ENCODE measurements at places on chromosomes 5 and 9.

GRCh38 chr5:133265257-133265656, 213.4 kb downstream of the HSPA4 start:
- DNase-seq, result no peak

DNA sequence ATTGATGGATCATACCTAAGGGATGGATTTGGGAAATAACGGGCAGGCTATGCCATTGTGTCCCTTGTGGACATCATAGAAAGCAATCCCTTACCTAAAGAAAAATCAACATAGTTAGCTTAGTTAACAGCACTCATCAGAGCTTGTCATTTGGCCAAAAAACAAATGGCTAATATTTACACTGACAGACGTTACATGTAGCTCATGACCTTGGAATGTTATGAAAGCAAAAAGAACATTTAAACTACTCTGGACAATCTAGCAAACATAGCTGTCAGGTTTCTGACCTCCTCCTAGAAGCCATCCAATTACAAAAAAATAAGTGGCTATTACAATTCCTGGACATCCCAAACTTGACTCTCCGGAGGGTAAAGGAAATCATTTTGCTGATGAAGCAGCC, 23.8 kb downstream of the TMEM232 start:
- DNase-seq, result no peak

DNA sequence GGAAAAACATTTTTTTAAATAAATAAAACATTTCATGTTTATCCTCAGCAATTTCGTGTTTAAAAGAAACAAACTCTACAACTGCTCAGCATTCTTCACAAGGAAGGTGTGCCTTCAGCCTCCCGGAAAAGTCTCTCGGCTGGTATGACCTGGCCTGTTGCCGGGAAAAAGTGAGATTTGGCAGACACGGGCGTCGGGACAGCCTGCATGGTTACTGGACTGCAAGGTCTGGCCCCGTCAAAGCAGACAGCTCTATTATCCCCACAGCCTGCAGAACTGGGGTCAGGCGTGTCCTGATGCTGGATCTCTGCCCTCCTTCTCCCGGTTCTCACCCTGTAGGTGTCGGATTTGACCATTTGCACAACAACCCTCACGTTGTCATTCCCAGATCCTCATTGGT, 120.3 kb upstream of the SPATA31C2 start:
- DNase-seq, result no peak

DNA sequence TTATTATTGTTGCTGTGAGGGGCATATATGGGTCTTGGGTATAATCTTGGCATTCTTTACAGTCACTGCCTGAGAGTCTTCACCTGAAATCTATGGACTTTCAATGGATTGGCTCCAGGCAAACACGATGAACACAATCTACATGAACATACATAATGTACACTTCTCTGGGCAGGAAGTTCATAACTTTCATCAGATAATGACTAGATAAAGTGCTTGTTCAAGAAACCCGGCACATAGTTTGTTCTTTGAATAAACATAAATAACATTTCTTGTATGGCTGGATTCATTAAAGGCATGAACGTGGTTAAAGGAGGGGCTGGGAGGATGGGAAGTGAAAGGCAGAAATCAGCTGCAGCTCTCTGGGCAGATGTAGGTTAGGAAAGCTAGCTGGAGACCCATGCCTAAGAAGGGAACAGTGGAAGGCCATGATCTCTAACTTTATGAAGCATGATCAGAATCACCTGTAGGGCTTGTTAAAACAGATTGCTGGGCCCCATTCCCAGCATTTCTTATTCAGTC, 306.9 kb upstream of the EFNA5 start:
- DNase-seq, result no peak

DNA sequence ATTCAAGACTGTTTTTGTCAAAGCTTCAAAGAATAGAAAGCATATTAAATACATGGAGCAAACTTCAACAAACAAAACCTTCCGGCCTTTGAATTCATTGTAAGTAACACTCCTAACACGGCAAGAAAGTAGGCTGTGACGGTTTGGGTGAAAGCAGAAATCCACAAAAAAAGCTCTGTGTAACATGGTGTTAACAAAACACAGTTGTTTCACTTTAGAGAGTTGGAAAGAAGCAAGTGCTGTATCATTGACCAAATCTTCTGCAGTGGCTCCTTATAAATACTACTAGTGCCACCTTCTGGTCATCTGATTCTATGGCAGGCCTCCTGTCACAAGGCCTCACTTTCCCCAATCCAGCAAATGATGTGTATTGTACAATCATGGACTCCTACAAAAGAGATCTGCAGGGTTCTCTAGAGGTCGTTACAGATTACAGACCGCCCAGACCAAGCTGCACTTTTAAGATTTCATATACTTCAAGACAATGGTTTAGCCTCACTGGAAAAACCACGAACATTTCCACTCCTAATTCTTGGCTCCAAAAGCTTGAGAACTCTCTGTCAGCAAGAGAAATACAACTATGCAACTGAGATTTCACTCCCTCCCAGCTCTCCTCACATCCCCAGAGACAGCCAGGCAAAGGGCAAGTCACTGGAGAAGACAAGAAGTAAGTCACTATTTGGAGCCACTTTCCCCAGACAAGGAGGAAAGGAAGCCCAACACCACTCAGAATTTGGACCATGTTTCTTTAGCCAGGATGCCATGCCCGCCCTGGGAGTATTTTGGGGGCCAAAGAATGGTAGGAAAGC, 196.2 kb downstream of the DTWD2 start:
- DNase-seq, result no peak

DNA sequence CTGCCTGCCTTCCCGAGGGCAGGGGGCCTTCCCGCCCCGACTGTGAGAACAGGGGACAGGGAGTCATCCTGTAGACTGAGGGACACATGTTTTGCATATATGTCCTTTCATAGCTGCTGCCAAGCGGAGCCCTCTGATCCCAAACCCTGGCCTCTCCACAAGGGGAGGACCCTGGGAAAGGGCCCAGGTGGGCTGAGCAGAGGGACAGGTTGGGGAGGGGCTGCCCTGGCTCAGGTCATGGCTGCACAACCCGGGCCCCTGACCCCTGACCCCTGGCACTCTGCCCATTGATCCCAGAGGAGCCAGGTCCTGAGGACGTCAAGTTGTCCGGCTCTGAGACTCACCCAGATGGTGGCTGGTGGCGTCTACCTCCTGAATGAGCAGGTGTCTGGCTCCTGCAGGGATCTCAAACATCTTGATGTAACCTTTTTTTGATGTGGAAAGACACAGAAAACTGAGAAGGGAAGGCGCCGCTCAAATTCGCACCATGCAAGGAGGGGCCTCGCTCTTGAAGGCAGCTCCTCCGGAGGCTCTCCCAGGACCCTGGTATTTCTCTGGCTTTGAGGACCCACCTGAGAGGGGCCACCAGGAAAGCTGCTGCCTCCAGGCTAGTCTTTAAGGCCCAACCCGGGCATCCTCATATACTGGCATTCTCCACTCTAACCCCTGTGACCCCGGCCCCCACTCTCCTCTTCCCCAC, 71.9 kb downstream of the ZNF354C start:
- DNase-seq, result no peak

- DNase-seq, result no peak
Measured at GRCh38 chr5:91373006-91373405, 10.1 kb downstream of the ARRDC3 start.

DNA sequence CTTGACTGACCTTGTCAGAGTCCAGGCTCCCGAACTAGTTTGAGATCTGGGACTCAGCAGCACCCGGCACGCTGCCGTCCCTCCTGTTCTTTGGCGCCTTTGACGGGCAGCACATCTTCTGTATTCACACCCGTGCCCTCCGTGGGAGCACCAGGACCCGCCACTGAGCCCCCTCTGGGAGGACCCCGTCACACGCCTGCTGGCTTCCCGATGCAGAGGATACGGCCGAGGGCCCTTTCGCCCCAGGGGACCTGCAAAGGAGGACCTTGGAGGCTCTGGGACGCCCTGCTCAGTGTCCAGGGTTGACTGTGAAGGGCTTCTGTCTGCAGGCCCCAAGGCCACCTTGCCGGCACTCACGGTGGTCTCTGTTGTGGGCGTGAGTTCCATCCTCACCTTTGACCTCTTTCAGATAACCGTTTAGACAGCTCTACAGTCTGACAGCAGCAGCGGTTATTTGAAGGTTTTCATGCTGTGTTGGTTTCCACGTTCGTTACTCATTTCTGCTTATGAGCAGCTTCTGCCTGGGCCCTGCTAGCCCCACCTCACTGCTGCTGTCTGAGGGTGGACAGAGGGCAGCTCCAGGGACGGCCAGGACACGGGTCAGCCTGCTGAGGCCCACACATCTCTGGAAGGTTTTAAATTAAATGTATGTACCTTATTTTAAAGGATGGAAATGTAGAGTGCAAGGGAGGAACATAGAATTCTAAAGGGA, 12.6 kb upstream of the EXOC3 start:
- DNase-seq, result no peak

- no peak for DNase-seq
Measured at GRCh38 chr9:21504894-21505293, 22.8 kb upstream of the IFNE start.

DNA sequence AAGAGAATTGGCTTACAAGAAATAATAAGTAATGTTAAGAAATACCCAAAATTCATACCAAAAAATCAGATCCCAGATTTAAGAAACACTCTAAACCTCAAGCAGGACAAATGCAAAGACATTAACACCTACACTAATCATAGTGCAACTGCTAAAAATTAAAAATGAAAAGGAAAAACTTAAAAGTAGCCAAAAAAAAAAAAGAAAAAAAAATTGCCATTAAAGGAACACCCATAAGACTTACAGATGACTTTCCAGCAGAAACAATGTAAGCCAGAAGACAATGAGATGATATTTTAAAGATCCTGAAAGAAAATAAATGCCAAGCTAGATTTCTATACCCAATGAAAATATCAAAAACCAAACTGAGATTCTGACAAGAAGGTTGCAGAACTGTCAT, 101.5 kb downstream of the DENND1A start:
- no peak for DNase-seq

Data from stimulated activated naive CD4-positive, alpha-beta T cell (primary cell).